ENCODE measurements at places on chromosomes 7 and 10.

DNA sequence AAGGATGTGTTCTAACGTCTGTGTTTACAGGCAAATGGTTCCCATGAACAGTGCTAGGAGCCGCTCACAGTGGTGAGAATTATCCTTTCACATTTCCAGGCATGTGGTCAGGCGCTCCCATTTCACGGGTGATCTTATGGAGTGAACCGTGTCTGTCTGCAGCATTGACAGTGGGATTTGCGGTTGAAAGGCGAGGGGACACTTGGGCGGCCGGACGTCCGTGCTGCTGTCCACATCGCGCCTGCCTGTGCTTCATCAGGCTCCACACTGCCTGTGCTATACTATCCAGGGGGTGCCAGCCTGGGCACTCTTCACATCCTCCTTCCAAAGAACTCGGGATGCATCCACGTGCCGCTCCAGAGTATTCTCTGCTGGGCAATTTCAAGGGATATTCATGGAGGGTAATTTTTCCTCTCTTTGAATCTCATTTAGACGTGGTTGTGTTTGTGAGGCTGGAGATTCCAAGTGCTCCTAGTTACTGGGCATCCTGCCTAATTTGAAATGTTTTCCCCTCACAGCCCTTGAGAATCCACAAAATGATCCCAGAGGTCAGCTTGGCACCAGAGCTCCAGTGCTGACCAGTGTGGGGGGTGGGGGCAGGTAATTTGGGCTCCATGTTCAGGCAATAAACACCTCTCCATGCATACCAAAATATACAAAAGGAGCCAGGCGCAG, 61.9 kb upstream of the EBF3 start:
- no peak for DNase-seq

DNA sequence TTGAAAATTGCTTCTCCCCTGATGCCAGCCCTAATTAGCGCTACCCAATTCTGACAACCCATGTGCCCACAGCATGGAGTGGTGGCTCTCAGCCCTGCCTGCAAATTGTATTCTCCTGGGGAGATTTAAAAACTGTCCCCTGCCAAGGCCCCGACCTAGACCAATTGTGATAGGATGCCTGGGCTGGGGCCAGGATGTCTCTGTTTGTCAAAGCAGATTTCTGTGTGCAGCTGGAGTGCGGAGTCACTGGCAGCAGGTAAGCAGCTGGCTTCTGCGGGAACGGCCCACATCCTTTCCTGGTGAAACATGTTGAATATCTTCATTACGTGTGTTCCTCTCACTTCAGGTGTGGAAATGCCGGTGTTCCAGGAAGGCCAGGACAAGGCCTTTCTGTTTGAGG, 238.6 kb downstream of the WDR37 start:
- DNase-seq = no peak

GRCh38 chr10:114431414-114432135, 27.3 kb upstream of the AFAP1L2 start:
- DNase-seq = no peak

GRCh38 chr10:3045471-3046209, 21.7 kb upstream of the PFKP start:
- no peak for DNase-seq

- no peak for DNase-seq
Measured at GRCh38 chr10:23331567-23332301, 12.9 kb downstream of the C10orf67 start.

DNA sequence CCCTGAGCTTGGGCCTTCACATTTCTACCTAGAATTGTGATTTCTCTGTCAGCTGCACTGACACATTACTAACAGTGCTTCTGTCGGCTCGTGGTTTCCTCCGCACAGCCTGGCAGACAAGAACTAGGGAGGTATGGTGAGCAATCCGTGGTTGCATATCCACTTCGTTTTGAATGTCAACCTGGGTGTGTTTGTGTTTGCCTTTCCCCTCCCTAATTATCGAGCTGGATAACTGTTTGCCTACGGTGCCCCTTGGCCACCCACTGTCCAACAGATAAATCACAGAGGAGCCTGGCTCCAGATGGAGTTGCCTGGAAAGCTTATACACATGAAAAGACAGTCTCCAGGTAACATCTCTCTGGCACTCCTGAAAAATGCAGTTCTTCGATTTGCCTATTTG, 228.8 kb downstream of the TRIL start:
- no peak for DNase-seq

DNA sequence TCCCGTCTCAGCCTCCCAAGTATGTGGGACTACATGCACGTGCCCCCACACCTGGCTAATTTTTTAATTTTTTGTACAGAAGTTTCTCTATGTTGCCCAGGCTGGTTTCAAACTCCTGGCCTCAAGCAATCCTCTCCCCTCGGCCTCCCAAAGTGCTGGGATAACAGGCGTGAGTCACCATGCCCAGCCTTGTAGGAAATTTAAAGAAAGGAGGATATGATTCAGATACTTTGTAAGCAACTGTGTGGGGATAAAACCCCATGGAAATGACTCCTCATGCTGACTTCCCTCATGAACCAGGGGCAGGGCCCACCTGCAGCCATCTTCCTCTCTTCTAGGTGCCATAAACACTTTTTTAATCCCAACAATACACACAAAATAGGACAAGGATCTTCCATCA, 50.2 kb downstream of the APBB1IP start:
- DNase-seq = no peak

DNA sequence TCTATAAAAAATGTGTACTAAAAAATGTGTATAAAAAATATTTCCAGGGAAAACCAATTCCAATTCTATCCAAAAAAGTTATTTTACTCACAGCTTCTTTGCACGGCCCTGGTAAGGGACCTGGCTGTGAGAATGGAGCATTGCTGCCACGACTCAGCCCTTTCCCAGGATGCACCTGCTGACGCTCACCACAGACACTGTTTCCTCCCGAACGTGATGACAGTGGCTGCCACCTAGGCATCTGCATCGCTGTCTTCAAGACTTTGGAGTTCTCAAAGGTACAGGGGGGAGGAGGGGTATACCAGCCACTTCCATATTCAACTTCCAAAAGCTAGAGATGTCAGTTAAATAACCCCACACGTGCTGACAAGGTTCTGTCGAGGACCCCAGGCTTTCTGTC, 23.9 kb upstream of the PTPRN2 start:
- DNase-seq = no peak

DNA sequence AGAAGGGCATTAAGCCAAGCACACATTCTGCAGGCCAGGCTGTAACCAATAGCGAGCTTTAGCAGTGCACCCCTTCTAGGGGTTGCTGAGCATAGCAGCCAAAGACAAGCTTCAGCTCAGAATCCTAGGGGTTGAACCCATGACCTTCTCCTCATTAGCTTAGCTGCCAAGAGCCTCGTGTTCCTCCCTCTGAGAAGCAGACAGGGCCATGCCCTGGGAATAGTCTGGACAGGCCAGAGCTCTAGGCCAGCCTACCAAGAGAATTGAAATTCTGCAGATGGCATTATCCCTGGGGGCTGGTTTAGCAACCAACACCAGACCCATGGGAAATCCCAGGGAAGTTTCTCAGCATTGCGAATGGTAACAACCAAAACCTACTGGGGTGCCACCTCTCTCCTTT, 77.2 kb downstream of the PLXNA4 start:
- DNase-seq = no peak

DNA sequence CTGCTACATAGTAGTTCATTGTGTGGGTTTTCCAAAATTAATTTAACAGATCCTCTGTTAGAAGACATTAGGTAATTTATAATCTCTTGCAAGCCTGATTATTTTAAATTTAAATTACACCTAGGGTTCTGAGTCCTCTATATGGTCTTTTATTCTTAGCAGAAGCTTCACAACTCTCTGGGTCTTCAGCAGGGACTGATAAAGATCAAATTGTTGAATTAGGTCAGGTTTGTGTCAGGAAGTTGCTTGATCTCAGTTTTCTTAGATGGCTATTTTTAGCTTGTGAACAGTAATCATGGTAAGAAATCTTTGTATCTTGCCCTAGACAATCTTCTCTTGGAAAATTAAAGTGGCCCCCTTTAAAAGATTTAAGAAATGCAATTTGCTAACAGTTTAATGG, 183.1 kb upstream of the HDAC9 start:
- DNase-seq = no peak

- DNase-seq = no peak
Measured at GRCh38 chr10:1709161-1709560, 28.2 kb downstream of the ADARB2 start.

- DNase-seq = no peak
Measured at GRCh38 chr10:75319274-75319673, 82.3 kb downstream of the ZNF503 start.

DNA sequence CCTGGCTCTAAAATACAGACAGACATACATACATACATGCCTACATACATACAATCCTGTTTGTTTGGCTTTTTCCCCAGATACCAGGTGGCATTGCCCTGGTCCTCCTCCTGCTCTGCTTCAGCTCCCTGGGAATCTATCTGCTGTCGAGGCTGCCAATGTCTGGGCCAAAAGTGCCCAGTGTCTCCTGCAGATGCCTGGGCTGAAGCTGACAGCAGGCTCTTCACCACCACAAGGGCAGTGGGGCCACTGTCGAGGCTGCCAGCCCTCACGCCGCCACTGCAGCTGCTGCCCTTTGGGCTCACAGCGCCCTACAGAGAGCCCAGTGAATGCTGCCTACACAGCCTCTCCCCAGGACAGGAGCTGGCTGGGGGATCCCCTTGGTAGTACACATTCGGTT, 18.0 kb upstream of the STN1 start:
- no peak for DNase-seq

DNA sequence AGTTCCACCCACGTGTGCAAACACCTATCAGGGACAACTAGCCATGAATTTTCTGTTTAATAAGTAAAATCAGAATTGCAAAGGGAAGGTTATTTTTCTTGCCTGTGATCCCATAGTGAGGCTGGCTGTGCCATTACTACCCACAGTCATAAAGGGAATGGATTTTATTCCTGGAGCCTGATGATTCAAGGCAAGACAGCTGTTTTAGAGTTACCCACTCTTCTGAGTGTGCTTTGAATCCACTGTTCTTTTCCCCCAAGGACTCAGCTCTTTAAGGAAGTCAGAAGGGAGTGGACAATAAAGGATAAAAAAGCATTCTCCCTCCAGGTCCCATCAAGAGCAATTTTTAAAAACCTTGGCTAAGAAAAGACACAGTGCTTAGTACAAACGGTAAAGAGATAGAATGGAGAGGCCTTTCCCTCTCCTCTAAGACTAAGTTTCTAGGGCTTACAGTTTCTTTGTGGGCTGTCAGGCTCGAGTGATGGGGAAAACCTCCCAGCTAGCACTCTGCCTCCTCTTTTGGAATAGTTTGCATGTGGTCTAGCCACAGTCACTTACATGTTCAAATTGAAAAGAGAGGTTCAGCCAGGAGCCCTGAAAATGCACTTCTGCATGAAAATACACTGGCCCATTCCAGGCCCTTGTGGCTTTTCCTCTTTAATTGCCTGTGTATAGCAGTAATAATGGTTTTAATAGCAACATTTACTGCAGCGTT, 5.1 kb upstream of the LRRC4 start:
- no peak for DNase-seq

GRCh38 chr7:1345796-1346755, 113.2 kb downstream of the MICALL2 start:
- DNase-seq = no peak

DNA sequence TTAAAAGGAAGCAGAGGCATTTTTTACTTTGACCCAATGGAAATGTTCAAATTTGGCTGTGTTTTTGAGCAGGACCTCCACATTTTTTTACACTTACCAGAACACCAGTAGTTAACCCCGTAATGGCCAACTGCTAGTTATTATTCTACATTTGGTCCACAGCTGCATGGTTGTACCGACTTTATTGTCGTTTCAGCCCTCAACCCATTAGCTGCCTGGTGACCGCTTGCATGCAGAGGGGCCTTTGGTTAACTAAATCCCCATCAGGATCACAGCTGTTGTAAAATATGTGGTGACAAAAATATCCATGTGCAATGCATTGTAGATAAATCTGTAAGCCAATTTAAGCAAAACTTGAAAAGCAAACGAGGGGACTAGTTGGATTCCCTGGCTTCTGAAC, 342.2 kb upstream of the MEOX2 start:
- no peak for DNase-seq

DNA sequence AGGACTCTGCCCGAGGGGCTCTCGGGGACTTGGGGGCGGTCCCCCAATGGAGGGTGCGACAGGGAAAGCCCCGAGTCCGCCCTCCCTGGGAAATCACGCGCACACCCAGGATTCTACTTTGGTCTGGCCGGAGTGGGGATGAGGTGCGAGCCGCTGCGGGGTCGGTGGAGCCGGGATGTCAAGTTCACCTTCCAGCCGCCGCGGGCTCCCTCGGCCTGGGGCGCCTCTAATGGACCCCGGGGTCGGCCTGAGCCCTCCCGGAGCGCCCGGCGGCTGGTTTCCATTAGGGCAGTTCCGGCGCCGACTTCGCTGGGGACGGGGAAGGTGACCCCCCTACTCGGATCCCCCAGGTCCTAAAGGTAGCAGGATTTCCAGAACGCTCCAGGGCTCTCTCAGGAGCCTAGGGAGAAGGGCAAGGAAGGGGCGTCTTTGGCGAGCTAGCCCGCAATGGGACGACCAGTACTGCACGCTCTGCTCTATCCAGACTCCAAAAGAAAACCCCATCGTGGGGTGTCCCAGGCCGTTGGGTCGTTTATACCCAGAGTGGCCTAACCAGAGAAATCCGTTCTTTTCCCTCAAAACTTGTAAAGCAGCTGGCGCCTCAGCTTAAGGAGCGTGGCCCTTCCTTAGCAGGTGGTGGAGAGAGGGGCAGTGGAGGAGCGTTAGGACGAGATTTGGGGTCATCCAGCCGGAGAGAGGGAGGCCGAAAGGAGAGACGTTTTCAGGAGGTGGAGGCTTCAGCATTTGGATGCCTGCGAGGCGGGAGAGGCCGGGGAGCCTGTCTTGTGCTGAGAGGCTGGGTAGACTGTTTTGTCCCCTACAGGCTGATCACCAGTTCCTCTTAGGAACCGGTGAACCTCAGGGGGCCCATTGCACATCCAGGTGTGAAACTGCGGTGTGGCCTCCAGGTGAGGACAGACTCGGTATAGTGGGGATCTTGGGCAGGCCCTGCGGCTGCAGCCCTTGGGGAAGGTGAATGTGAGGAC, 860 bp upstream of the WDR86 start:
- no peak for DNase-seq

DNA sequence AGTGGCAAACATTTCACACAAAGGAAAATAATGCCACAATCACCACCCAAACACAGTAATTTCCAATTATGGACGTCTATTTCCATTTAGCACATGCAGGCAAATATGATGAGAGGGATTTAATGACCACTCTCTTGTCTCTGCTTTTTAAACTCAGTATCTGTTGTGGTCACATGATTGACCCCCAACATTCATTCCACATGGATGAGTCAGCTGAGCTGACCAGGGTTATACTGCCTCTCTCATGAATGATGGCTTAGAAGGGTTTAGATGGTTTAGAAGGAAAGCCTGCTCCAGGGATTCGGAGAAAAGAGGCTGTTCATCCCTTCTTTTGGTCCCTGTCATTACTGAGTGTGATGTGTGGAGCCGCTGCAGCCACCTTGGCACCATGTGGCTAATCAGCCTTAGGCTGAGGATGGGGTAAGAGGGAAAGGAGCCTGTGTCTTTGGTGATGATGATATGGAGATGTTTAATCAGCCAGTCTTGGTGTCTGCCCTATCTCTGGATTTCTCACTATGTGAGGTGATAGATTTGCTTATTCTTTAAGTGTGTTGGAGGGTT, 38.2 kb upstream of the JAKMIP3 start:
- DNase-seq = no peak

GRCh38 chr7:9761224-9761623, 1212.4 kb upstream of the PHF14 start:
- DNase-seq = no peak

All from GDM1 (cell line).